ENCODE measurements at places on chromosomes 7 and 10.

GRCh38 chr7:157035302-157035701 is 24.8 kb upstream of the MNX1 start:
- DNase-seq, result no peak

- no peak for DNase-seq
Observed at GRCh38 chr7:112708236-112708635, 82.0 kb downstream of the TMEM168 start.

GRCh38 chr7:93923296-93923695 is 1.8 kb downstream of the GNG11 start:
- no peak for DNase-seq

- DNase-seq, result no peak
Observed at GRCh38 chr10:77872151-77872946, 54.2 kb downstream of the DLG5 start.

GRCh38 chr10:11328264-11329061 is 283.0 kb downstream of the USP6NL start:
- no peak for DNase-seq

All from activated CD4-positive, CD25-positive, alpha-beta regulatory T cell (primary cell).